ENCODE measurements at places on chromosomes 11 and 22.

GRCh38 chr11:113849713-113850112 is 25.7 kb downstream of the USP28 start:
- DNase-seq, result no peak

GRCh38 chr11:86809561-86809960 is 9.2 kb downstream of the PRSS23 start:
- no peak for DNase-seq

DNA sequence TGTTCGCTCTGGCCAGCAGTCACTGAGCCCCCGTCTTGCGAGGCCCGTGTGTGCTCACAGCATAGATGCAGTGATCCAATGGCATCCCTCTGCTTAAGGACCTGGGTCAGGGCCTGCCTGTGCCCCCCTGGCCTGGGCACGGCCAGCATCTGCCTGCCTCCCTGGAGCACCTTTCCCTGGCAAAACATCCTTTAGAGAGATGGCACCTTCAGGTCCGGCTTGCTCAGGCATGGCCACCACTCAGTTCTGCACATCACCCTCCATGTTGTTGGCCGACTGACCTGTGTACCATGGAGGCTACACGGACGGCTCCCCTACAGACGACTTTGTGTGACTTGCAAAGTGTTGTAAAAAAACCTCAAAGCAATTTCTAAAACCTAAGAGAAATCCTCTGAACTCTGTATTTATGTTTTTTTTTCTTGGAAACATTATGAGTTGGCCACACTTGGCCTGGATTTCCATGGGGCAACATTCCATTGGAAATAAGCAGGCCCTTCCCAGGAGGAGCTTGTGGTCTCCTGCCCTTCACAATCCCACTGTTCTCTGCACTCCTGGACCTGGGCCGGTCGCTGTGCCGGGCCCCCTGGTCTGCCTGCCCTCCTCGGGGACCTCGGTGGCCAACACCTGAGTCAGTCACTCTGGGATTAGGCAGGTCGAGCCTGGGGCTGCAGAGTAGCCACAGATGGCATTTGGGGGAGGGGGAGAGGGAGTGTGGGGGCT is 592.4 kb downstream of the TBC1D22A start:
- DNase-seq, result no peak

- no peak for DNase-seq
Observed at GRCh38 chr11:27285761-27286160, 77.3 kb downstream of the CCDC34 start.

DNA sequence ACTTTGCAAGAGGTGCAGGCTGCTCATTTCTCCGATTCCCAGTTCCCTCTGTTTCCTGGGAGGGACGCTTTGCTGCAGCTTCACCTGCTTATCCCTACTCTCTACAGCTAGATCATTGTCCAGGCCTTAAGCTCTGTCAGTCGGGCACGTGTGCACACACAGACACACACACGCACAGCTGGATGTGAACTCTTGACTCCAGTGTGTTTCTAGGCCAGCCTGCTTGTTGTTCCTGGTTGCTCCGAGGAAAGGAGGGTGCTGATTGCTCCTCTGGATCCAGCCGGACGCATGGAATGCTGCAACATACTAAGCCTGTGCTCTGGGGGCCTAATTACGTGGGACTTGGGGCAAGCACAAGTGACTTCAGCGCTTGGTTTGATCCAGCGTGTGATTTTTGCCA is 19.7 kb downstream of the ZNRF3 start:
- no peak for DNase-seq

DNA sequence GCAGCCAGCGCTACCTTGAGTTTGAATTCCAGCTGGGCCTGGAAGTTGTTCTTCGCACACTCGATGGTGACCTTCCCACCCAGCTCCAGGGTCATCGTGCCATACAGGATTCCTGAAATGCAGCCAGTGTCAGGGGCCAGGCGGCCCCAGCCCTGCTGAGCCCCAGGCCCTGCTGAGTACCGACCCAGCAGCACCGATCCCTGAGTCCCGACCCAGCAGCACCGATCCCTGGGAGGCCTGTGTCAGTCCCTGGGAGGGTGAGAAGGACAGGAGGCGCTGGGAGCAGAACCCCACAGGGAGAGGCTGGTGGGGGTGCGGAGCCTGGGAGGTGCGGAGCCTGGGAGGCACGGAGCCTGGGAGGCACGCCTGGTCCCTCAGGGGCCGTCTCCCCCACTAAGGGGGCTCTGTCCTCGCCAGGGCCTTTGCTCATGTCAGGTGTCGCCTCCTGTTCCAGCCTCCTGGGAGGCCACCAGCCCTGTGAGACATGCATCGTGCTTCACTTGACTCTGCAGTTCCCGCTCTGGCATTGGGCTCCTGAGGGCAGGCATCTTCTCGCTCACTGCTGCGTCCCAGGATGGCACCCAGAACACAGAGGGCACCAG is 37.1 kb upstream of the CARS1 start:
- no peak for DNase-seq

DNA sequence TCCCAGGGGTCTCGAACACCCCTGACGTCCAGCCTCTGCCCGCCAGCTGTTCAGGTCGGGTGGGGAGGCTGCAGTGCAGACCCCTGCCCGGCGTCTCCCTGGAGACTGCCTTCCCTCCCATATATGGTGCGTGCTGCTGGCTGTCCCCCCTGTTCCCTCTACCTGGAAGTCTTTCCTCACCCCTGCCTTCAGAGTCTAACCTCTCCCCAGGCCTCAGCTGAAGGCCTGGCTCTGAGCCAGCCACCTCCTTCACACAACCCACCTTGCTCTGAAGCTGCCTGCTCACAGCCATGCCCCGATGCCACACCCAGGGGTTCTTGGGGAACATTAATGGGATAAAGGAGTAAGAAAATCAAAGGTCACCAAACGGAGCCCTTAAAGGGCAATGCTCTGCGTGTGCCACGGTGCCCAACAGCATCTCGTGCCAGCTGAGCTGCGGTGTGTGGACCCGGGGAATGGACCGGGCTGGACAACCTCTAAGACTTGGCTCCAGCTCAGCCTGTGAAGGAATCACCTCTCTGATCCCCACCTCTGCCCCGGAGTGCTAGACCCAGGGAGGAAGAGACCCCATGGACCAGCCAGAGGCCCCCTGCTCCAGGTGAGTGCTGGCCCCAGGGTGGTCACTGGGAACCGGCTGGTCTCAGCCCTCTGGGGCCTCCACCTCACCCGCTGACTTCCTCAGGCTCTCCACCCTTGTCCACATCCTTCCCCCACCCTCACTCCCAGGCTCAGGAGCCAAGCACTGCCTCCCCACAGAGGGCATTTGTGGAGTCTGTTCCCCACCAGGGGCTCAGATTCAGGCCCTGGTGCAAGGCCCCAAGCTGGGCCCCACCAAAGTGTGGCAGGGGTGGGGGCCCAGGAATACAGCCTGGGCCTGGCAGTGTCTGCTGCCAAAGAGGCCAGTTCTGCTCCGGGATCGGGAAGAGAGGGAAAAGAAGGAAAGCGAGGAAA is at the start of gene NLRP6:
TSS of gene NLRP6 (plus strand) at position 407 of the 951 bp plus-strand sequence. CDS start at position 570, 163 bp downstream.
- no peak for DNase-seq

GRCh38 chr11:72227316-72228228 is 3.0 kb downstream of the INPPL1 start:
- no peak for DNase-seq

DNA sequence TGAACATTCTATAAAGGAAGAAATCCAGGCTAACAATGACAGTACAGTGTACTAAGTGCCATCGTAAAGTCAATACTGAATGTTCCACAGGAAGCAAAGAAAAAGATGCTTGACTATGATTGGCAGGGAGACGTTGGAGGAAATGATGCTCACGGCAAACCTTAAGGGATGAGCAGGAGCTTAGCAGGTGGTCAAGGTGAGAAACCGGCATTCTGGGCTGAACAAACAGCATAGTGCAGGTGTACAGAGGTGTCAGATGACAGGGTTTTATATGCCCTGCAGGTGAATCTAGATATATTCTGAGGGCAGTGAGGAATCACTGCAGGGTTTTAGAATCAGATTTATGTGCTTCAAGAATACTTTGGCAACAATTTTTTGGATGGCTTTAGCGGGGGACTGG is 85.3 kb upstream of the HEPHL1 start:
- no peak for DNase-seq

DNA sequence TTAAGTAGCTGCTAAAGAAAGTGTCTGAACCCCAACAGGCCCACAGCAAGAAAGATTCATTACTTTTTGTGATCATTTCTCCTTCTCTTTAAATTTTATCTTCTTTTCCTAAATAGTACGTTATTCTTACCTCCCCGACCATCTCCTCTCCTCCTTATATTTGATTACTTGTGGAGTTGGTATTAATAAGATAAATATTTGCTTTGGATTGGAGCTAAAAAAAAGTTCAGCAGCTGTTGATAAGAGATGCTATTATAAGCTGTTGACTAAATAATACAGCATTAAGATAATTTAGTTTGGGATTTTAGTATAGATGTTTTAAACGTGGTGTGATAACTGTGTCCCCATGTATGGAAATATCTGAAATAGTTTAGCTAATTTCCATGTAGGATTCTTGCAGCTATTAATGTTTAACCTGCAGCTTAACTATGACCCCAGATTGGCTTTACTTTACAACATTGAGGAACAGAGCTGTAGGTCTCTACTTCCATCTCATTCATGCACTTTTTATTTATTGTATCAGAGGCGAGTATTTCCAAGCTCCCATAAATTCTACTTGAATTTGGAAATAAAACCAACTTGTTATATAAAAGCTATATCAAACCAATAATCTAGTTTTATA is 37.8 kb downstream of the ZNF143 start:
- DNase-seq, result no peak

DNA sequence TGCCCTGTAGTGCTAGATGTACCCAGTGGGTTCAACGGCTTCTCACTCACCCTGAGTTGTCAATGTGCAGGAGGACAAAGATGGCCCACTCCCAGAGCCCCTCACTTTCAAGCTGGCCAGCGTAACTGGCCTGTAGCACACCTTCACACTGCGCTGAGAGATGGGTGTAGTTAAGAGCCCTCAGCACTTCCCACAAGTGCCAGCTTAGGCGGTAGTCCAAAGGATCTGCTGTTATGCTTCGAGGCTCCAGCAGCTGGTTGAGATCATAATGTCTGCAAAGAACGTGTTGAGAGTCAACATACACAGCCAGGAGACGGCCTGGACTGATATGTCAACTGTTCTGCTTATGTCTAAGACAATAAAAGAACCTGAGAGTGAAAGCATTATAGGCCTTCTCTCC is 14.7 kb upstream of the CHRNA10 start:
- no peak for DNase-seq

- DNase-seq, result no peak
Observed at GRCh38 chr22:45888221-45889092, 88.5 kb downstream of the WNT7B start.

DNA sequence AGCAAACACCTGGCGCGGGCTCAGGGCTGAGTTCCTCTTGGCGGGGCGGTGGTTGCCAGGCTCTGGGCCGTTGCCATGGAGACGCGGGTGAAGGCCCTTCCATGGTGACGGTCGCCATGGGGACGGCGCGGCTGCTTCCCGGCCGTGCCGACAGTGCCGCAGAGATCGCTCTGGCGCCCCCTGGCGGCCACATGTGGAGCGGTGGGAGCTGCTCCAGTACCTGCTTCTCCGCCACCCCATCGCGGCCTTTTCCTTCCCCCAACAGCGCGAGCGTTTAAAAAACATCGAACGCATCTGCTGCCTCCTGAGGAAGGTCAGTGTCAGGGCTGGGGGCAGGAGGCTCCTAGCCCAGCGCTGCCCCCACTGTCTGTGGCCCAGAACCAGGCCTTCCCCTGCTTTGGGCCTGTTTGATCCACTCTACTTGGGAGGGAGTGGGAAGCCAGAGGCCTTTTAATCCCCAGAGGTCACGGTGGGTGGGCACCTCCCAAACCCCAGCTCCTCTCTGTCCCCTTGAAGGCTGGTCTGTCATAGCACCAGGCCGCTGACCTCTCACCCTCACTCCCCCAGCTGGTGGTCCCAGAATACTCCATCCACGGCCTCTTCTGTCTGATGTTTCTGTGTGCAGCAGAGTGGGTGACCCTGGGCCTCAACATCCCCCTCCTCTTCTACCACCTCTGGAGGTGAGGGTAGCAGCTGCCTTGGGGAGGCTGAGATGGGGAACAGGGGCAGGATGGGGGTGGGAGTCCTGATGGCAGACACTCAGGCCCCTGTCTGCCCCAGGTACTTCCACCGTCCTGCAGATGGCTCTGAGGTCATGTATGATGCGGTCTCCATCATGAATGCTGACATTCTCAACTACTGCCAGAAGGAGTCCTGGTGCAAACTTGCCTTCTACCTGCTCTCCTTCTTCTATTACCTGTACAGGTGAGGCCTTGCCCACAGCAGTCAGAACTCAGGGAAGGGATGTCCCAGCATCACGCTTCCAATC is 4.8 kb downstream of the CNIH2 start:
- peak; percentile 99 for DNase-seq

DNA sequence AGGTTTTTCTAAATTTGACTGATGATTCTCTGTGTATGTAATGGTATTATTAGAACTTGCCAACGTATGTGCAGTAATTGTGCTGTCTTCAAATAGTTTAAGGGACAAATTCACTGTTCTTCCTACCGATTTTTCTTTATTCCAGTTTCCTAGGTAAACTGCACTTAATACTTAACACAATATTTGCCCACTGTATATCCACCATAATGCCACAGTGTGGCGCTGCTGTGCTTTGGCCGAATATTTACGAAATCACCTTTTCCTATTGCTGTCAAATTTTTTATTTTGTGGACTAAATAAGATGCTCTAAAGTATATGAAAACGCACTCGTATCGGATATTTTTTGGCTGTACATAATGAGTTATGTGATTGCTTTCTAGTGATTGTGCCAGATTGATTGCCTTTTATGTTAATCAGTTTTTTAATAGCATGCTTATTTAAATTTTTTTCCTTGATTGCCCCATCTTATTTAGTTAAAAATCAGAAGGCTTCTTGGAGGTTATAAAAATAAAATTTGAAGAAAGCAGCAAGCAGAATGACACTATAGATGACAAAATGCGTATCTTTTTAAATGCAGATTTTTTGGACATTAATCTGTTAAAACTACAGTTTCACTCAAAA is 10.5 kb downstream of the AASDHPPT start:
- DNase-seq, result no peak

DNA sequence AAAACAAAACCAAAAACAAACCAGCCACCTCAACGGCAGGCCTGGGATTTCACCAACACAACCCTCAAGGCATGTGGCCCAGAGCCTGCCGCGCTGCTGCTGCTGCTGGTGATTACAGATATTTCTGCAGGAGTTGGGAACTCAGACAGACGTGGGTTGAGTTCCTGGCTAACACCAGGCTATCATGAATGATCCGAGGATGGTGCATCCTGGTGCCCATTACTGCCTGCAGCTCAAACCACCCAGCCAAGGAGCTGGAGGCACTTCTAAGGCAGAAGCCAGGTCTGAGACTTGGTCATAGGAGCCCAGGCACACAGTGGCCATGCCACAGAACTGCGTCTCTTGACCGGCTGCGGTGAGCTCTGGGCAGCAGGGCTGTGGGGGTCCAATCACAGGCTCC is 151.8 kb downstream of the MPPED1 start:
- DNase-seq, result no peak

- DNase-seq, result no peak
Observed at GRCh38 chr11:112652786-112653390, 308.3 kb upstream of the NCAM1 start.

All from stimulated activated CD4-positive, alpha-beta T cell treated with anti-CD3 and anti-CD28 coated beads, Interleukin-1b, Interleukin-23, amount 100 ng/mL, for 1 hour (primary cell).